ENCODE measurements at places on chromosomes 3 and 15. TPM values are rescaled to one million over a fixed set of nuclear protein-coding genes. Genes with fewer than 3 reads are reported as not detected.

POLG gene
- 36.9 TPM for total RNA-seq

USP19 gene
- 55.5 TPM for total RNA-seq

MYO5C gene
- total RNA-seq, result 2.3 TPM

CD200R1L gene
- not detected for total RNA-seq

TIGIT gene
- not detected for total RNA-seq

TBC1D21 gene
- total RNA-seq, result not detected

SAXO2 gene
- 3.0 TPM for total RNA-seq

DNA sequence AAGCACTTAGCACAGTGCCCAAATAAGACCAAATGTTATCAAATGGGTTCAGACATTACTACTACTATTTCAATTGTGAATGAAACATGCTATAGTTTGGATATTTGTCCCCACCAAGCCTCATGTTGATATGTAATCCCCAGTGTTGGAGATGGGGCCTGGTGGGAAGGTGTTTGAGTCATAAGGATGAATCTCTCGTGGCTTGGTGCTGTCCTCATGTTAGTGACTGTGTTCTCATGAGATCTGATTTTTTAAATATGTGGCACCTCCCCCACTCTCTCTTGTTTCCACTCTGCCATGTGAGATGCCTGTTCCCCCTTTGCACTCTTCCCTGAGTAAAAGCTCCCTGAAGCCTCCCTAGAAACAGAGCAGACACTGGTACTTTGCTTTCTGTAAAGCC, 148.7 kb upstream of the TGFBR2 start:
- no peak for DNase-seq

DNA sequence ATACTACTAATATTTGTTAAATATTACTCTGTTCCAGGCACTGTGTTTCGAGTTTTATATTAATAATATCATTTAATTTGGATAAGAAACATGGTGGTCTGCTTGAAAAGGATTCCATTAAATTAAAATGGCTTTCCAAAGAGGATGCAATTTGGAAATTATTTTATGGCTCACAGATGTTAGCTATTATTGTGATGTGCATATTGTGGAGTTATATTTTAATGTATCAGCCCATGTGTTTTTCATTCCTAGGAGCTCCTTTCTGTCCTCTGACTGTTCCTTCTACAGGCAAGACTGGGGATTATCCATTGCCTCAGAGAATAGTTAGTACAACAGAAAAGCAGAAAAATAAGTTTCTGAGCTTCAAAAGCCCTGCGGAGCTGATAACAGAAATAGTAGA, 376.7 kb upstream of the PDZRN3 start:
- no peak for DNase-seq

- DNase-seq, result peak; percentile 92
Measured at GRCh38 chr15:83653639-83654378, at the start of gene ADAMTSL3. Gene ADAMTSL3 (plus strand): TSS chr15:83654123. CDS start chr15:83655762, 1,639 bp downstream.

DNA sequence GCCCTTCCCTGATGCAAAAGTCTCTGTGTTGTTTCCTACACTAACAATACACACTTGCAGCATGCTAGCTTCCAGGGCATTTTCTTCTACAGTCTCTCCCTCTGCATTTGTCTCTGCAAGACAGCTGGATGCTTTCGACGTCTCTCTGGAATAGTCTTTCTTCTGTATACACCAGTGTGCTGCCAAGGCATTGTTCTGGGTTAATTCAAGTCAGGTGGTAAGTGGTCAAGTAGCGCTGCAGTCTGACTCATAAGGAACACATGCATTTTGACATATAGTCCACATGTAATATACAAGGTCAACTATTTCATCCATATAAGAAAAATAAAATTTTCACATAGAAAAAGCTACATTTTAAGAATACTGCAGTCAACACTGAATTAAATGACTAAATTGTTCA, 92.7 kb downstream of the MYLK start:
- DNase-seq, result no peak

- peak; percentile 50 for DNase-seq
Measured at GRCh38 chr3:100400419-100400779, 490 bp downstream of the TOMM70 start.

GRCh38 chr3:116920826-116921610, 211.4 kb downstream of the TUSC7 start:
- DNase-seq, result no peak

- no peak for DNase-seq
Measured at GRCh38 chr3:171374260-171374659, 85.9 kb downstream of the TNIK start.

DNA sequence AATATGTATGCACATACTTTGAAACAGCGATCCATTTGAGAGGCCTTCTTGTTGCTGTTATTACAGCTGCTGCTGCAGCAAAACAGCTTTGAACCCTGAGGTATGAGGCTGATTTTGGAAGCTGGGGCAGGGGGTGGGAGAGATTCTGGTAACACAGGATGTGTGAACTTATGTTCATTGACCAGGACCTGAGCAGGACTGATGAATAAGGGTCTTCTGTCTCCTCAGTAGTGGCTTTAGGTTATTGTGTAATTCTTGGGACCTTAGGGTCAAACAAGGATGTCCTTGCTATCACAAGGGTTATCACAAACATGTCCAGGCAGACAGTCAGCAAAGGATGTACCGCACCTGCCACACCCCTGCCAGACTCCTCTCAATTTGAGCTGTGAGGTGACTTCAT, 41.6 kb downstream of the CTDSPL start:
- no peak for DNase-seq

DNA sequence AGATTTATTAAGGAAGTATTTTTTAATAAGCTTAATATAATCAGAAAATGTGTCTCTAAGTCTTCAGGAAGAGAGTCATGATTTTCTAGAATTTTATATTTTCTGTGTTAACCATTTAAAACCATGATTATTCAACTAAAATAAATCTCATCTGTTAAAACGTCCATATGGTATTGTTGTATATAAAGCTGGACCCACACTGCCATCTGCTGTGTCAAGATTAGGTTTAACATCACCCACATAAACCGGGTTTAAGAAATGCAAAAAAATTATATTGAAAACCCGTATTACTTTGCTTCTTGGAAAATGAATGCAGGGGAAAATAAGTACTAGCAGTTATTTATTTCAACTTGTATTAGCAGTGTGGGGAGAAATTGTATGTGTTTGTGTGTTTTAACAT, 9.5 kb upstream of the CCDC66 start:
- no peak for DNase-seq

DNA sequence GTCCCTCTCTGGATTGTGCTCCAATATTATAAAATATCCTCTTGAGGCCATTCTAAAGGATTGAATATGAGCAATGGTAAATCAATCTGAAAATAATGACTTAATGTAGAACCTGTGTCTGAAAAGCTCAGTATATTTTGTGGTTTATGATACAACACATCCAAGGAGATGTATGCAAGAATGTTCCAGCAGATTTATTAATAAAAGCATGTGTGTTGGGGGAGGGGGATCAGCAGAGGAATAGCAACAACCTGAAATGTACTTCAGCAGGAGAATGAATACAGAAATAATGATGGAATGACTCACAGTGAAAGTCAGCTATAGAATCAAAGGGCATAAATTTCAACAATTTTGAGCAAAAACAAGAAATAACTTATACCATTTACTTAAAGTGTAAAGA, 56.7 kb upstream of the NUDT16 start:
- DNase-seq, result no peak

DNA sequence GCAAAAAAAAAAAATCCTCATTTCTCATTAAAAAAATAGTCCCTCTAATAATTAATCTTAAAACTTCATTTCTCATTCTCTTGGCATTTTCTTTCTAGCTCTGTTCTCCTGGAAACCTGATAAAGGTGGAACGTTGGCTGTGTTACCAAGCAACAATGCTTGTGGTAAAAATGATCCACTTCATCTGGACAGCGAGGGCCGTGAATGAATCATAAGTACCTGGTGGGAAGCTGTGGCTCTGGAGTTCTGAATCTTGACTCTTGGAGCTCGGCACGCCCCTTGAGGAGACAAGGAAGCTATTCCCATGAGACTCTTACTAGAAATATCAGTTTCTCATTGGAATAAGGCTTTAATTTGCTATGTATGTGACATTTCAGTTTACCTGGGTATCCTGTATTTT, 32.5 kb downstream of the BCL2L10 start:
- no peak for DNase-seq
